ENCODE measurements at places on chromosomes 12 and 14. TPM values are rescaled to one million over a fixed set of nuclear protein-coding genes. Genes with fewer than 3 reads are reported as not detected.

The KRT74 gene
- total RNA-seq: not detected

The A2ML1 gene
- not detected for total RNA-seq

The RHEBL1 gene
- 1.6 TPM for total RNA-seq

The GZMB gene
- total RNA-seq: not detected

The DPF3 gene
- total RNA-seq: 3.3 TPM

The LTBP2 gene
- 80.1 TPM for total RNA-seq

The PIK3C2G gene
- not detected for total RNA-seq

The RFX4 gene
- not detected for total RNA-seq

The SLC38A4 gene
- total RNA-seq: not detected

The TMEM63C gene
- total RNA-seq: 0.32 TPM

The TEX22 gene
- total RNA-seq: 0.15 TPM

Measured in epithelial cell of umbilical artery (primary cell).